ENCODE measurements at places on chromosomes 2 and 18.

DNA sequence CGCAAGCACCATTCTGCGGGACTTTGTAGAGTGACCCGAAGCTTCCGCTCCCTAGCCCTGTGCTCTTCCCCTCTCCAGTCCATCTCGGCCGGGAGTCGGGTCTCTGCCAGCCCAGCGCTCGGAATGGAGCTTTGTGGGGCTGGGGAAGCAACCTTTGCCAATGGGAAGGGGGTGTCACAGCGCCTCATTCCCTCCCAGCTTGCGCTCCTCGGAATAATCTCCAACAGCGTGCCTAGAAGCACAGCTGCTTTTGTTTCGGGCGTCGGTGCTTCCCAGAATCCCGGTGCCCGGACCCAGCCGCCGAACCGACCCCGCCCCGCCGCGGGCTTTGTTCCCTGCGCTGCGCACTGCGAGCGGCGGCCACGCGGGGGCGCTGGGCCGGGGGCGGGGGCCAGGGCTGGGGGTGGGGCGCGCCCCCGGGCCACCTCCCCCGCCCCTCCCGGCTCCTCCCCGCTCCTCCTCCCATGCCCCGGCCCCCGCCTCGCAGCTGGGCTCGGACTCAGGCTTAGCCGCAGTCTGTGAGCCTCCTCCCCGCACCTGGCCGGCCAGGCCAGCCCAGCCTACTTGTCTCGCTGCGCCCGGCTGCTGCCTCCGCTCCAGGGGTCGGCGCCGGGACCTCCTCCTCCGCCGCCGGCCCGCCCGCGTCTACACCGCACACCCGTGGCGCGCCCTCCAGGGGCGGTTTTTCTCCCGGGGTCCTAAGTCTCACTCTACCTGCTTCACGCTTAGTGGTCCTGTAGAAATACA lies 77.7 kb upstream of the SMAD2 start:
- no peak for DNase-seq

- no peak for DNase-seq
Measured at GRCh38 chr2:226798422-226799210, 1.0 kb downstream of the IRS1 start.

DNA sequence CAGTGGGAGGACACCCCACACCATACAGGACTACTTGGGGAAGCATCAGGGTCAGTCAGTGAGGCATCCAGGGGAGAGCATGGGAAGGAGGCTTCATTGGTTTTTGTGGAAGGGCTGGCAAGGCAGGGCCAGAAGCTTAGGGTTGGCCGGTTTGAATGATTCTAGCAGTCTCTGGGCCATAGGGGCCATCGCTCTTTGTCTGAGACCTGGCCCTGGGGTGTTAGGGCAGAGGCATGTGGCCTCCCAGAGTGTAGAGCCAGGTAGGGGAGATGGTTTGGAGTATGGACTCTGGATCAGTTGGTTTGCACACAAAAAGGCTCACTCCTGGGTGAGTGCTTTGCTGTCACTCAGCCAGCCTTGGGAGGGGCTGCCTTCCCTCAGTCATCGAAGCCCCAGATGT lies 98.5 kb downstream of the GLI2 start:
- DNase-seq, result no peak

DNA sequence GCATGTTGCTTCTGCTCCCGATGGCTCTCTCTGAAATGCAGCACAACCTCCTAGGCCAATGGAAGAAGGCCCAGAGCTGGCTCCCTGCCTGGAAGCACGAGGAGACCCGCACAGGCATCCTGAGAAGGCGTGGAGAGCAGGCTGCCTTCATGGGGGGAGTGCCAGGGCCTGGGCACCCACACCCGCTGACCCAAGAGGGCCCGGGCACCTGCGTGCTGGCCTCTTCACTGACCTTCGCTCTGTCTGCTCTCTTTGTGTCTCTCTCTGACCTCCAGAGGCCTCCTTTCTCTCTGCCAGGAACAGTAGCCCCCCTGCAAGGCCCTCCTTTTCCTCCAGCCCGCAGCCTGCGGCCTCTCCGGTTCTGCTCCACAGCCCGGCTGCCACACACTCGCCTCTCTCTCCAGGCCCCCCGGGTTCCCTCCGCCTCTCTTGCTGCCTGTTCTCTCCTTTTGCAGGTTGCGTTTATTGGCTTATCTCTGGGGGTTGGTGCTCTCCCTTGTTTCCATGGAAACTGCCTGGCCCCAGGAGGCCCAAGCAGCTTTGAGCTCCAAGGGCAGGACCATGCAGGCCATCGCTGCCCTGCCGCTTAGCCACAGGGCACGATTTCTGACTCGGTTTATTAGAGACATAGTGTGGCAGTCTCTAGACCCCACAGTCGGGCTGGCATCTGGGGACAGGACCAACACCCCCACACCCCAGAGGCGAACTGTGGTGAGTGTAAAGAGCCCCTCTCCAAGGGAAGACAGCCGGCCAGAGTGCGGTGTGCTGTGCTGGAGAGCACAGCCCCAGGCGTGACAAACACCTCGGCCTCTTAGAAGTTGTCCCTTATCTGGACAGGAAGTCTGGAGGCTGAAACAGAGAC lies 1.7 kb downstream of the MZT2B start:
- no peak for DNase-seq

DNA sequence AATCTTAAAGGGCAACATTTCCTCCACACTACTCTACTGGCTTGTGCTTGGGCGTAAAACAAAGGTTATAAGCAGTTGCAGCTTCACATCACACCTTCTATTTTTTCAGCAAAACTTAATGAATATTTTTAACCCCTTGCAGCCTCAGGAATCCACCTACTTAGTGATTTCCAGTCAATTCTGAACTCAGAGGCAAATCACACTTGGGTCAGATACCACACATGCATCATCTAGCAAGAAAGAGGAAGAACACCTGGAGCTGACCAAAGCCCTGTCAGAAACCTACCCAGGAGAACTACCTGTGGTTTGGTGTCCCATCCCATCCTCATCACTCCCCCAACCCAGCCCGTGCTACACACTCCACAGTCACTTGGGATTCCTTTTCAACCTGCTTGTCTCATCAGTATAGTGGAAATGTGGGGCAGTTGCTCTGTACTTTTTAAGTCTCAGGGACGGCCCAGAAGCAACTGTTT lies 25.5 kb downstream of the PIAS2 start:
- no peak for DNase-seq

GRCh38 chr2:162381851-162382250 lies 37.9 kb downstream of the GCA start:
- no peak for DNase-seq

- DNase-seq, result no peak
Measured at GRCh38 chr2:1915196-1915595, 170.9 kb upstream of the PXDN start.

DNA sequence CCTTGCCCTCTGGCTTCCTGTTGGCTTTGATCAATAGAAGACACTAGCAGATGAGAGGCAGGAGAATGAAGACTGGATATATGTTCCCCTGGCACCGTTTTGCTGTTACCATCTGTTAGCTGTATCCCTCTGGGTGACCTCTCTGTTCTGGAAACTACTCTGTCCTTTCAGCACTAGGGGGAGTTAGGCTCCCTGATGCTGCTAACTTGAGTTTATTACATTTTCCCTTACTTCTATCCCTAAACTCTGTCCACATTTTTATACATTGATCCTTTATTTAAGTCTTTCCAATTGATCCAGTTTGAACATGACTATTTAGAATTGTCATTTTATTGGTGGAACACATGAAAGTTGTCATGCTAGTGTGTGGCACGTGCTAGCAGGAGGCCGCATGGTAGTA lies 1014.3 kb upstream of the CDH2 start:
- no peak for DNase-seq

DNA sequence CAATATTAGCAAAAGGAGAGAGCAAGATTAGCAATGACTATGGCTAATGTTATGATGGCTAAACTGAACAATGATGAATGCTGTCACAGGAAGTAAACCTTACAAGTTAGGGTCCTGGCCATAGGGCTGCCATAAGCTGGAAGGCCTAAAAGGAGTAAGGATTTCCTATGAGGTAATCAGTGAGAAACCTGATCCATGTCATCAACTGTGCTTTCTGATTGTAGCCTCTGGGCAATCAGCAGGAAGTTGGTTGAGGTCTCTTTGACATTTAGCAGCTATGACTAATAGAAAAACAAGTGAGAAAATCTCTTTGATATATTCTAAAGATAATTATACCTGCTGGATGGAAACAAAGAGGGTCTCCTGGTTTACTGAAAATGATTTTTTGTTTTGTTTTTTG lies 193.0 kb downstream of the RAB3GAP1 start:
- no peak for DNase-seq

GRCh38 chr18:30852980-30853379 lies 189.6 kb downstream of the DSC3 start:
- no peak for DNase-seq

DNA sequence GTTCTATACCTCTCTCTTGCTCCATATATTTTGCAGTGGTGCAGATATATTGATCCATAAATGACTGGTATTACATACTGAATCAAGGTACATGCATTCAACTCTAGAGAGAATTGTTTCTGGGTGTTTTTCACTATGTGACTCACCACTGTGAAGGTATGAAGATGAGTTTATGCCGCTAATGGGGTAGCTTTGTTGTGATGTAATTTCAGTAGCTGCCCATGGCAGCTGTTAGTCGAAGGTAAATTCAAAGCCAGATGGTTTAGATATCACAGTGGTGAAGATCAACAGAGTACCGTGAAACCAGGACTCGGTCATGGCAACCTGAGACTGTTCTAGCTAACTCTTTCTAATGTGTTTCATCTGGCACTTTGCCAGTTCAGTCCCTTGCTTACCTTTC lies 50.4 kb downstream of the PKP4 start:
- DNase-seq, result no peak

GRCh38 chr2:45973426-45973825 lies 322.0 kb downstream of the PRKCE start:
- DNase-seq, result no peak

DNA sequence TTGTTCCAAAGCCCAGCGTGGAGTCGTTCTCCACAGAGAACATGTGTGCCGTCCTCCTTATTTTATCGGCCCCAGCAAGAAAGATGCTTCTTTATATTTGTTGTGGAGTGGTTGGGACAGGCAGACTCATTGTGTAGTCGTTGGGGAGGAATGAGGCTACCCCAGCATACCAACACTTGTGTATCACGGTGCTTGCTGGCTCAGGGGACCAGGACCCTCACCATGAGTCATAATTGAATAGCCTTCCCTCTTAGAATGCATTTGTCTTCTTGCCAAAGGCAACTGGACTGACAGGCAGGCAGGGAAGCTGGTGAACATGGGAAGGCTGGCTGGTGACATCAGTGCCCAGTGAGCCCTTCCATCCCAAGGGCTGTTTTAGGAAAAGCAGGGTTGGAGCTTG lies 4.7 kb downstream of the CAPN10 start:
- no peak for DNase-seq

DNA sequence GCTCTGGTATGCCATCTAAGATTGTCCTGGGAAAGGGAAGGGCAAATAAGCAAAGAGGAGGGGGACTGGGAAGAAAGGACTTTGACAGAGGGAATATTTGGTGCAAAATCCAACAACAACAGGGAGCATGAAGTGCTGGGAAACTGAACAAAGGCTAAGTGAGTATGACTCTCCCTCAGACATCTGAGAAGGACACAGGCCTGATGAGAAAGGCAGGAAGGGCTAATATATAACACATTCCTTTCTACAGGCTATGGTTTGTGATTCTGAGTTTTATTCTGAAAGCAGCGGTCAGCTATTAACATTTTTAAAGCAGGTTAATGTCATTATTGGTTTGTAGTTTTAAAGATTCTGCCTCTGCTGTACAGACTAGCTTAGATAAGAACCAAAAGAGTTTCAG lies 1579.5 kb downstream of the LRP1B start:
- DNase-seq, result no peak

GRCh38 chr2:176187200-176187898 lies 1.1 kb upstream of the HOXD1 start:
- DNase-seq, result no peak

- DNase-seq, result no peak
Measured at GRCh38 chr2:226137201-226137811, 662.3 kb downstream of the IRS1 start.

GRCh38 chr2:174327021-174327840 lies 7.5 kb upstream of the SP9 start:
- no peak for DNase-seq

DNA sequence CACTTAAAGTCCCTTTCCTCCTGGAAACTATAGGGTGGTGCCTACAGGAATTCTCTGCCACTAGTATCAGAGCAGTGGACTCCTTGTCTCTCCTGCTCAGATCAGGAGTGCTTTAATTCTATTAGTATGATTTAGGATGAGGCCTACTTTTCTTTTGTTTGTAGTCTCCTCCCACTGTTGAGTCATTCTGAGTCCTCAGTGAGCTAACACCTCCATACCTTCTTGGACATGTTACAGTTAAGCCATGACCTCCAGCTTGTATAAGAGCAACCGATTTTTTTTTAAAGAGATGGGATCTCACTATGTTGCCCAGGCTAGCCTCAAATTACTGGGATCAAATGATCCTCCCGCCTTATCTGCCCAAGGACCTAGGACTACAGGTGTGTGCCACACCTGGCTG lies 48.7 kb upstream of the OTOF start:
- DNase-seq, result no peak

DNA sequence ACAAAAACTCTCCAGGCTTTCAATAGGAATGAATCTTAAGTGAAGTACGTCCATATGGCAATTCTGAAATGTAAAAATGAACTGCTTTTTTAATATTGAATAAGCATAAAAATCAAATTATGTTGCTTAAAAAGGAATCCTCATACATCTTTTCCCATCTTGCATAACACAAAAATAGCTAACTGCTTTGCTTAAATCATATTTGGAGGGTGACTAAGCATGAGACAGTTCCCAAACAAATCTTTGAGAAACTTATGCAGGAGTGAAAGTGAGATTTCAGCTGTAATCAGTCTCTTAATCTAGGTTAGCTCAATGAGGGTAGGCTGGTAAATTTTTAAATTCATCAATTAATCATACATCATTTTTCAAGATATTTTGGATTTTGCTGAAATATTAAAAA lies 111.5 kb downstream of the MBD5 start:
- DNase-seq, result no peak

DNA sequence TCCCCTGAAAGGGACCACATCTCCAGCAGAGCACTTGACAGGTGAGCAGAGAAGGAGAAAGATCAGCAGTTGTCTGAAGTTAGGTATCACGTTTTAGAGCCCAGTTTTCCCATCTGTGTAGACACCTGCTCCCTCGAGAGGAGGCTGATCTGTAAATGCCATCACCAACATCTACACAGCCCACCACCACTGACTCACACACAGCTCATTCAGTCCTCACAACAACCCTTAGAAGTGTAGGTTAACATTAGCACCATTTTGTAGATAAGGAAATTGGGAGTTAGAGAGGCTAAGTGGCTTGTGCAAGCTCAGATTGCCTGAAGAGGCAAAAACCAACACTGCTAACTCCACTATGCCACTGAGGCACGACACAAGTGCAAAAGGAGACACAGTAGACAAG lies 37.2 kb upstream of the STAT1 start:
- no peak for DNase-seq

All from cortex of kidney (tissue), 1 donor.